ENCODE measurements at places on chromosomes 1 and 21.
A peak's percentile ranks its signal among the peaks of the same experiment; 100 is the strongest.

- peak; percentile 42 for DNase-seq
These were observed 20.8 kb upstream of the SDC3 start for GRCh38 chr1:30929135-30929889.

- DNase-seq: no peak
These were observed 116.5 kb upstream of the LRRC7 start for GRCh38 chr1:69451196-69451595.

DNA sequence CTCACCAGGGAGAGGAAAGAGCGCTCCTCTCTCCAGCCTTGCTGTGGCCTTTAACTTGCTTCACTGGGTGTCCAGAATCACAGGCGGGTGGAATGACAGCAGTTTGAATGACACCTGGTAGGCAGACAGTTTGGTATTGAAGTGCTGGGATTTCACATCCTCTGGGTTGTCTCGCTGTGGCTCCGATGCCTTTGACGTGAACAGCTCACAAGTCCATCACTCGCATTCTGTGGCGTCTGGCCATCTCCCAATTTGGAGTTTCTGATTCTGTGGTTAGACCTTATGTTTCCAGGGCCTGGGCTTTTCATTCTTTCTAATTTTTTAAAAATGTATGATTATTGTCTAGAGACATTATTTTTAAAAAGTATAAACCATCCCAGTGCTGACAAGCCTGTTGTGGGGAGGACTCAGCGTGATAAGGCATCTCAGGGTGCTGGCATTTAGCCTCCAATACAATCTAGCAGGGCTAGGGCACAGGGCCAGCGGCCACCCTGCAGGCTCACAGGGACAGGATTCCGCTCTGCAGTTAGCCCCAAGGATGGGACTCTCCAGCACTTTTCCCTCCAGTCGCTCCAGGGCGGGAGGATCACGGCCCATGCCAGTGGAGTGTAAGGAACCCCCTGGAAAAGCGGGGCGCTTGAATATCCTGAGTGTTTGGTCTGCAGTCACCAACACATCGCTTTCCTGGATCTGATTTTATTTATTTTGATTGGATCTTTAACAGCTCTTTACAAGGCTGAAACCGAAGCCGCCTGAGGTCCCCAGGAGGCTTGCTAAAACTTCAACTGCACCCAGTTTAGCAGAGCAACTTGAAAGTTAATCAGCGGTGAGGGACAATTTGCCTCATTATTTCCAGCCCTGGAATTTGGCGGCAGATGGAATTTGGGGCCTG is 178.3 kb downstream of the TRABD2B start:
- DNase-seq: no peak

DNA sequence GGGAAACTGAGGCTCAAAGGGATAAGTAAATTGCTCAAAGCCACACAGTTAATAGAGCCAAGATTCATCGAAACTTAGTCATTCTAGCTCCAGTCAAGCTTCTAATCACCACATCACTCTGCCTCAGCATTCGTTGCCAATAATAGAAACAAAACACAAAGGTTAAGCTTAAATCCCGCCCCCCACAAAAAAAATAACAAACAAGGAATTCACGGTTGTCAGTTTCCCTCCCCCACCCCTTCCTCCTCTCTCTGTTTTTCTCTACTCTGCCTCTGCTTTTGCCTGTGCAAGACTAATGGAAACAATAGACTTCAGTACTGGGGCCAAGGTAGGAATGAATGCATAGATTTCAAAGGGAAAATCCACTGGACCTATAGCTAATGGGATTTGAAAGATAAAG is 70.7 kb upstream of the ZNF644 start:
- no peak for DNase-seq

DNA sequence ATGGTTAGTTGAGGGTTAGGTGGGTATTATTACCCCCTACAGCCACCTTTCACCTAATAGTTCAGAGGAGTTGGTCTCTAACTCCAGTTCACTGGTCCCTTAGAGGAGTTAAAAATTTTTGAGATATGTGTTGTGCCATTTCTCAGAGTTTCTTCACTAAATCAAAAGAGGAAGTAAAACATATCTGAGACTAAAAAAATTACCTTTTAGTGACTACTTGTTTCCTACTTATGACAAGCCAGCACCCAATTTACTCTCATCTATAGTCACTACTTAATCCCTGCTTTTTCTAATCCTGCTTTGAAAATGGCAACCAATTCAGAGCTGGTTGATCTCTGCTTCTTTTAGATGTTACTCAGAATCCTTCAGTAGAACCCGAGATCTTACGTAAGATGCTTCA is 1316.8 kb upstream of the B3GALT2 start:
- DNase-seq: no peak

DNA sequence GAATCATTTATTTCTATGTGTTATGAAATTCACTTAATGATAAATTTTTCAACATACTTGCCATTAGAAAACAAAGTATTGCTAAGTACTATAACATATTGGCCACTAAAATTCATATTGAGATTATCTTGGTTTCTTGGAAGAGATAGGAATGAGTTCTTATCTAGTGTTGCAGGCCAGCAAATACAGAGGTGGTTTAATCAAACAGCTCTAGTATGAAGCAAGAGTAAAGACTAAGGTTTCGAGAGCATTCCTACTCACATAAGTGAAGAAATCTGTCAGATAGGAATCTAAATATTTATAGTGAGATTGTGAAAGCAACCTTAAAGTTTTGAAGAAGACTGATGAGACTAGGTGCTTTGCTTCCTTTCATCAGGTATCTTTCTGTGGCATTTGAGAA is 37.9 kb upstream of the FOXE3 start:
- no peak for DNase-seq

DNA sequence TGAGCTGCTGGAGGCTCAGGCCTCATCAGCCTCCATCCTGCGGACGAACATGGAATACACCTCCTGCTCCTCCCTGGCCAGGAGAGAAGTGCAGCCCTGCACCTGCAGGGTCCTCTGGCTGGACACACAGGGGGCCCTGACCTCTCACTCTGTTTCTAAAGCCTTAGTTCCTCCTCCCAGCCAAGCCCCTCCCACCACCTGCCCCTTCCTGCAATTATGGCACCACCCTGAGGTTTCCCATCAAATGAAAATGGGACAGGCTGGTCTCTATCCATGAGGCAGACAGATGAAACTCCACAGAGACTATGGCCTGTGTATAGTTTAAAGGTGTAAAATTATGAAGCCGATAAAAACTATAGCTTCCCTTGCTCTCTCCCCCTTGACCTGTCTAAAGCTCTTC is 42.6 kb downstream of the CACNA1S start:
- DNase-seq: no peak

- no peak for DNase-seq
These were observed 13.7 kb downstream of the WASF2 start for GRCh38 chr1:27476237-27476636.

- DNase-seq: peak; percentile 14
These were observed 26.8 kb downstream of the TMEM201 start for GRCh38 chr1:9615316-9616063.

GRCh38 chr21:45401054-45401518 is 3.9 kb upstream of the COL18A1 start:
- no peak for DNase-seq

- DNase-seq: no peak
These were observed 161.9 kb downstream of the MAGI3 start for GRCh38 chr1:113552244-113552643.

DNA sequence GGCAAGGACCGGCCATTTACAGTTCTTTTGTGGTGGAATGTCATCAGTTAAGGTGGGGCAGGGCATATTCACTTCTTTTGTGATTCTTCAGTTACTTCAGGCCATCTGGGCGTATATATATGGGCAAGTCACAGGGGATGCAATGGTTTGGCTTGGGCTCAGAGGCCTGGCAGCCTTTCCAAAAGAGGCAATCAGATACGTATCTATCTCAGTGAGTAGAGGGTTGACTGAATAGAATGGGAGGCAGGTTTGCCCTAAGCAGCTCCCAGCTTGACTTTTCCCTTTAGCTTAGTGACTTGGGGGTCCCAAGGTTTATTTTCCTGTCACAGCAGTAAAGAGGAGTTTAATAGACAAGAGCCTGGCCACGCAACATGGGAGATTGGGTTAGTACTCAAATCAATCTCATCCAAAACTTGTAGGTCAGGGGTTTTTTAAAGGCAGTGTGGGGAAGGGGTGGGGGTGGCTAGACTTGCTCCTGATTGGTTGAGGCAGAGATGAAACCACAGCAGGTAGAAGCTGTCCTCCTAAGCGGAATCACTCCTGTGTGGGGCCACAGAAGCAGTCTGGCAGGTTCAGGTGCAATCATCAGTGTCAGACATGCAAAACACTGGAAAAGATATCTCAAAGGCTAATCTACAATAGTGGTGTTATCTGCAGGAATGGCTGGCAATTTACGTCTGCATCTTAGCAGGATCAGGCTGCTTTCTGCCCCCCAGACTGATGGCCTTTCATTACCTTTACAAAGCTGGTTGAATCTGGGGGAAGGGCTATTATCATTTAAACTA is 112.9 kb downstream of the TLR5 start:
- DNase-seq: no peak

DNA sequence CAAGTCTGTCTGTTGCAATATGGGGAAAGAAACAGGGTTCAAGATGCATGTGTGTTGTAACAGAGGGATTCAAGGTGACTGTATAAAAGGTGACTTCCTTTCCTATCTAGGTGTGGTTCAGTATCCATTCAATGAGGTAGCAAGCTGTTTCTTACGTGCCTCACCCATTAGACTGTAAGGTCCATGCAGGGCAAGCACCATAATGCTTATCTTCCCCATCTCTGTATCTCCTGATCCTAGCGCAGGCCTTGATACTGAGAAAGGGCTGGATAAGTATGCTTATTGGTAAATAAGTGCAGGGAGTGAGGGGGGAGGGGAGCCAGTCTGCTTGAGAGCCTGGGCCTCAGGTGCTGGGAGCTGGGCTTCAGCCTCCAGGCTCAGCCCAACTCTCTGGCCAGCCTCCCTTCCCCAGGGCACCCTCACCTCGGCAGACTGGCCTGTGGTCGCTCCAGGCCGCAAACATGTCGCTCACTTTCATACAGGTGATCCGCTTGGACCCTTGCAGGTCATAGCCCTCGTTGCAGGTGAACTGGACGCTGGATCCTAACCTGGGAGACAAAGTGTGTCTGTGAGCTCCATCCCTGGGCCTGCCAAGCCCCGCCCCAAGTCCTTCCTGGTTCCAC is 44.5 kb upstream of the HMGB4 start:
- no peak for DNase-seq

- no peak for DNase-seq
These were observed 453.7 kb downstream of the SETD4 start for GRCh38 chr21:35606578-35606977.

GRCh38 chr21:16678429-16679160 is 834.2 kb upstream of the CXADR start:
- DNase-seq: peak; percentile 95

DNA sequence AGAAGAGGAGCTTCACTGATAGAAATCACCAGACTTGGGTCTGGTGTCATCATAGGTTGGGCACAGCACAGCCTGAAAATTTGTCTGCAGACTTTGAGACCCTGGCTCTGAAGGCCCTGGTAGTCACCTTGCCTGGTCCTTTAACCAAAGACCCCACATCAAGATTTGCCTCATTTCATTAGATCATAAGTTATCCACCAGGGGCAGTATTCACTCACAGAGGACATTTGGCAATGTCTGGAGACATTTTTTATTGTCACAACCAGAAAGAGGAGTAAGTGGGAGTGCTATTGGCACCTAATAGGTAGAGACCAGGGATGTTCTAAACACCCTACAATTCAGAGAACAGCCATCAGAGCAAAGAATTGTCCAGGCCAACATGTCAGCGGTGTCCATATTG is 22.1 kb upstream of the PAX7 start:
- no peak for DNase-seq

GRCh38 chr21:31092832-31093625 is 54.8 kb upstream of the KRTAP19-8 start:
- no peak for DNase-seq

- DNase-seq: no peak
These were observed 7.0 kb downstream of the KRTAP10-8 start for GRCh38 chr21:44618909-44619308.

DNA sequence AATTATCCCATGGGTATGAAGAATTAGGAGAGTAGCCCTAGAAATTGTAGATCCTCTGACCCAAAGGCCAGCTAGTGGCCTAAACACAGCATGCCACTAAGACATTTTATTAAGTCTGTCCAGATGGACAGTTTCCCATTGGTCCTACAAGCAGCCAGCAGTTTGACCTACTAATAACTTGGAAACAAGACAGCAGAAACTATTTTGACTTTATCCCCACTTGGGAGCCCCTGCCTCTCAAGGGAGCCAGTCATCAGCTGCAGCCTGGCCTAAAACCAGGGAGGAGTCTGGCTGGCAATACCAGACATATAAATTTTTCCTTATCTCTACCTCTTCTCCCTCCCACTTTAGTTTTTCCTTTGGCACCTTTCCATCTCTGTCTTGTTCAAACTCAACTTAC is 222.6 kb upstream of the KCTD3 start:
- DNase-seq: no peak

DNA sequence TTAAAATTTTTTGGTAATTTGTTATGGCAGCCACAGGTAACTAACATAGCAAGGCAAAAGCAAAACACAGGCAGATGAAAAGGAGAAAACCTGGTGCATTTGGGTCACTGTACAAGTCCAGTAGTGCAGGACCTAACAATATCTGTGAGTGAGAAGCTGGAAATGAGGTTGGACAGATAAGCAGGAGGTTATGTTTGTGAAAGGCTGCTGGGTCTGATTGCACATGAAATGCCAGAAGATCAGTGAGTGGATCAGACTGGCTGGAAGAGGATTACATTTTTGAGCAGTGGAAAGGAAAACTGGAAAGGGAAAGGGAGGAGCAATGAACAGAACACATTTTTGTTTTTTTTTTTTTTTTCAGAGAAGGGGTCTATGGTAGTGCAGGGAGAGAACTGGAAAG is 73.6 kb downstream of the CYYR1 start:
- no peak for DNase-seq

DNA sequence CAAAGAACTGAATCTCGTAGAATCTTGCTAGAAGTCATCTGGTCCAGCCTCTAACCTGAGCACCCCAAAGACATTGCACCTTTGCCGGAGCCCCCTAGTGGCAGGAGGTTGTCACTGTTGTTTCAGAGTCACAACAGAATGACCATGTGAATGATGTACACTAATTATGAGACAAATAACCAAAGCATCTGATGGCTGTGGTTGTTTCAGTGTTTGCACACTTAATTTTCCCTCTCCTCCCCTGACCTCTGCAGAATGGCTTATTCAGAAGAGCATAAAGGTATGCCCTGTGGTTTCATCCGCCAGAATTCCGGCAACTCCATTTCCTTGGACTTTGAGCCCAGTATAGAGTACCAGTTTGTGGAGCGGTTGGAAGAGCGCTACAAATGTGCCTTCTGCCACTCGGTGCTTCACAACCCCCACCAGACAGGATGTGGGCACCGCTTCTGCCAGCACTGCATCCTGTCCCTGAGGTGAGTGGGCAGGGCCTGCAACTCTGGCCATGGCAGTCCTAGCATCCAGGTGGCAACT is 26.4 kb downstream of the TRAF5 start:
- peak; percentile 6 for DNase-seq

All from NCI-H1105 treated with DMSO at 0.1 percent for 48 hours (cell line).